ENCODE measurements at places on chromosomes 6 and 20.

GRCh38 chr20:9331707-9332435, 182.5 kb upstream of the LAMP5 start:
- no peak for DNase-seq

GRCh38 chr6:97294451-97294850, 11.4 kb upstream of the MMS22L start:
- no peak for DNase-seq

DNA sequence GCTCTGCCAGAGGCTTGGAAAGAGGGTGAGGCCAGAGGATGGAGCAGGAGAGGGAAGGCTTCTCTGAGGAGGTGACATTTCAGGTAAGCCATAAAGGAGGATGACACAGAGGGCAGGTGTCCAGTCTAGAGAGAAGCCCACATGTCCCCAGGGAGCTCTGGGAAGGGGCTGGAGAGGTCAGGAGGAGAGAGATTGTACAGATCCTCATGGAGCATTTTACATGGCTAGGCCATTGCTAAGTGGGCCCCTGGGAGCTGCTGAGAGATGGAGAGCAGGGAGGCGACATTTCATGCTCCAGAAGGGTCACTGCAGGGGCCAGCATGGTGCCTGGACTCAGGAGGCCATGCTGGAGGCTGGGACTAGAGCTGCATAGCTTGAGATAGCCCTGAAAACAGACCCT, 124.5 kb downstream of the TOX2 start:
- DNase-seq = no peak

DNA sequence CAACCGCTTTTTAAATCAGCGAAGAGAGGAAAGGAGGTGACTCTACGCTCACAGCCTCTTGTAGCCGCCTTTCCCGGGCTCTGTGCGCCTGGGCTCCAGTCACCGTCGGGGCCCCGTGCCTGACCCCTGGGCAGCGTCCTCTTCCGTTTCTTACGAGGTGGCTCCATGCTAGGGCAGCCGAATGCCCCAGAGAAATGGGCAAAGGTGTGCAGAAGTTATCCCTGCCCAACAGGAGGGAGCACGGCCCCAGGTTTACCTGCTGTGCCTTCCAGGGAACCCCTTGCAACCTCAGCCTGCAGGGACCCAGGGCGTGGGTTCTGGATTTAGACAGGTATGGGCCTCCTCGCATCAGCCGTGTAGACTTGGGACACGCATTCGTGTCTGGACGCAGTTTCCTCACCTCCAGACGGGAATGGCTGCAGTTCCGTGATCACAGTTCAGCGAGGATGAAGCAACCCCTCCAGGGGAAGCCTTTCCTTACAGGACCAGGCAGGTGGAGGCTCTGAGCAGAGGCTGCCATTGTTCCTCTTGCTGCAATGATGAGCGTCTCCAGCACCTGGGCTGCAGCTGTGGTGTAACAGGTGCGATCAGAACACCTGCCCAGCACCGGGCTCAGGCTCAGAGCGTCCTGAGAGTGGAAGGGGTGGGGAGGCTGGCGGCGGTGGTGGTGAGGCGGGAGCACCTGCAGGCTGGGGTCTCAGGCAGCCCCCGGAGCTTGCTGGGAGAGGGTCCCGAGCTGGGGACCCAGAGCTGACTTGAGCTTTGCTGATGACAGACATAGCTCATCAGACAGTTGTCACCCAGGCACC, 81.3 kb upstream of the BHLHE23 start:
- no peak for DNase-seq

- no peak for DNase-seq
Observed at GRCh38 chr20:44125332-44126127, 61.5 kb downstream of the JPH2 start.

GRCh38 chr6:162260027-162260426, 467.5 kb downstream of the PRKN start:
- no peak for DNase-seq

DNA sequence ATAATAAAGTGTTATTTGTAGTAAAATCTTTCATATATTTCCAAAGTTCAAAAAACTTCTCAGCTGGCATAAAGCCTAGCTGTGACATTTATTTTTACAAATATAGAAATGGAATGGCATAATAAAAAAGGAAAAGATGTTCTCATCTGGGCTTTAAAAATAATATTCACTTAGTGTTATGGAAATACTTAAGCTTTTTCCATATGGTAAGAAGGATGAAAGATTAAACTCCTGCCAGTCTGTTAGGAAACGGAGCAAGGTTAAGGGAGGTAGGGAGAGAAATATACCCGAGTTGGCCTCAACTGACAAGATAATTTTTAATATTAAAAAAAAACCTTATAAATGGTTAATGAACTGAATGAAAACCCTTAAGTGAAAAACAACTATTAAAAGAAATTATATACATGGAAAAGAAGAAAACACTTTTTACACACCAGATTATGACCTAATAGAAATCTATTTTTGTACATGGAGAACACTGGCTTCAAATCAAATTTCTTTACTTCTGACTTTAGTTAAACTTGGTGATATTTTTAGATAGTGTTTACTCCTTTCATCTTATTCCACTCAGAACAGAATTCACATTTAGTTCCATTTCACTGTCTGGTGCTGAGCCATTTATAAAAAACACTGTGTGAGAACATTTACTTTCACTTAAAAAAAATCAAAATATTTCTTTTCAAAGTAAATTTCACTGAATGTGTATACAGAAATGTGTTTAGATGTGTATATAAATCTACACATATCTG, 137.0 kb downstream of the DST start:
- no peak for DNase-seq

DNA sequence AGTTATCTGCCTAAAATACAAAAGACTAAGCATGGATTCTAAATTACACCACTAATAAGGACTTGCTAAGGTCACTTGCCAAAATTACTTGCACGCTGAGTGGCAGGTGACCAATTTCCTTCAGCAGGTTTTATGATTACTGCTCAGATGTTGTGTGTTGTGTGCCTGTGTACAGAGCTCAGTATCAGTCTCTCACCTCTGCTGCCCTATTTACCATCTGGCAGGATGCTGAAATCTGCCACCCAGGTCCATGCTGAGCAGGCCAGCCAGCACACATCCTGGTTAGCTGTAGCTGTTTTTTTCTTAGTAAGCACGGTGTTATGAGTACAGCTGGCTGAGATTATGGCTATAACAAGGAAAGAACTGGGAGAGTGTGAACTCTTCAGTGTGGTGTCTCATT, 34.0 kb downstream of the ELOVL4 start:
- no peak for DNase-seq

DNA sequence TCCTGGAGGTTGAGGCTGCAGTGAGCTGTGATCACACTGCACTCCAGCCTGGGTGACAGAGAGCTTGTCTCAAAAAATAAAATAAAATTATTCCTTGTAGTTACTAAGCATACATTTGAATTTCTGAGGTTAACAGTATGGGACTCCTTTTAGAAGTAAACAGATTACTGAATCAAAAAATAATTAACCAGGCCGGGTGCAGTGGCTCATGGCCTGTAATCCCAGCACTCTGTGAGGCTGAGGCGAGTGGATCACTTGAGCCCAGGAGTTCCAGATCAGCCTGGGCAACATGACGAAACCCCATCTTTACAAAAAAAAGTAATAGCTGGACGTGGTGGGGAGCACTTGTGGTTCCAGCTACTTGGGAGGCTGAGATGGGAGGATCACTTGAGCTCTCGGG, 22.1 kb upstream of the EEF1A1 start:
- DNase-seq = no peak

- no peak for DNase-seq
Observed at GRCh38 chr20:54208548-54209176, 775 bp downstream of the PFDN4 start.

DNA sequence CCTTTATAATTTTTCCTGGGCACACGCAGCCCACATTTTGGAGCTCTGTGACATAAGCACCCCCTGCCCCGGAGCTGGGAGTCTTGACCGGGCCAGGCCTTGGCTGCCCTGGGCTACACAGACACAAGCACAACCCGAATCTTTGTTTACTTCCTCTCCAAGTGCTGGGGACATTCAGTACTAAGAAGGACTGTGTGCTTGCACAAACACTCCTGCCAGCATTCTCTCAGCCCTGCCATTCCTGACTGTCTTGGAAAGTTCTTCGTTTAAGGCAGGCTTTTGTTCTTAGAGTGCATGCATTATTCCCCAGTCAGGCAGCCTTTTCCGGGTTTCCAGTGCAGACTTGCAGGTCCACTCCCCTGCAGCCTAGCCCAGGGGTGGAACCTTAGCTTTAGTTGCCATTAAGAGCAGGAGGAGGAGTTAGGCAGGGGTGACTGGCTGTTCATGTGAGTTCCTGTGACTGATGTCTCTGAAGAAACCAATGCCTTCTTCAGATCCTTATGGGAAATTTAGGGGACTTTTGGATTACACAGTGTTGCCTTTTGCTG, 28.6 kb downstream of the FOXO3 start:
- DNase-seq = no peak

DNA sequence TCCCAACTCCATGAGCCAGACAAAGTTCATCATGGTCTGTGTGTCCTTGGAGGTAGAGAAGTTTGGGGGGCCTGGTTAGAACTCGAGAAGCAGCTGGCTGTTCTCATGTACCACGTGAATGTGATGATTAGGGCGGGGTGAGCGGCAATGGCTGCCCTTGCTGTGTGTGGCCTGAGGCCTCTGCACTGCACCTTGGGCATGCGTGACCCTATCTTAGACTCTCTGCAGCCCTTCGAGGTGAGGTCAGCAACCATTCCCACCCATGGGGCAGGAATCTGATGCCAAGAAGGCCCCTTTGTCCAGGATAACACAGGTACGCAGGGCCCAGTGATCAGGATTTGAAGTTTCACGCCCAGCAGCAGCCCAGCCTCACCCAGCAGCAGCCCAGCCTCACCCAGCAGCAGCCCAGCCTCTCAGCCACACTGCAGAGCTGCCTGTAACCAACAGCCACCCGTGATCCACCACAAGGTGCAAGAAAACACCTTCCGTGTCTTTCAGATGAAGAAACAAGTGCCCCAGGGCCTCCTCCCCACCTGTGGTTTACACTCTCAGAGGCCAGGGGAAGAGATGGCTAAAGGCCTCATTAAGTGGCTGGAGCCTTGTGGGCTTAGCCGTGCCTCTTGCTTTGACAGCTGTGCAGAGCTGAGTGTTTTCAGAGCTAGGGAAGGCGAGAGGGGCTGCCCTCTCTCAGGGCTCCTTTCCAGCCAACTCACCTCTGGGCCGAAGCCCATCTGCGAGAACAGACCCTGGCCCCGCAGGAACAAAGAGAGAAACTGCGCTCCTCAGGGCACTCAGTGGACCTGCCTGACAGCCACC, 195.2 kb upstream of the CDH4 start:
- DNase-seq = no peak

DNA sequence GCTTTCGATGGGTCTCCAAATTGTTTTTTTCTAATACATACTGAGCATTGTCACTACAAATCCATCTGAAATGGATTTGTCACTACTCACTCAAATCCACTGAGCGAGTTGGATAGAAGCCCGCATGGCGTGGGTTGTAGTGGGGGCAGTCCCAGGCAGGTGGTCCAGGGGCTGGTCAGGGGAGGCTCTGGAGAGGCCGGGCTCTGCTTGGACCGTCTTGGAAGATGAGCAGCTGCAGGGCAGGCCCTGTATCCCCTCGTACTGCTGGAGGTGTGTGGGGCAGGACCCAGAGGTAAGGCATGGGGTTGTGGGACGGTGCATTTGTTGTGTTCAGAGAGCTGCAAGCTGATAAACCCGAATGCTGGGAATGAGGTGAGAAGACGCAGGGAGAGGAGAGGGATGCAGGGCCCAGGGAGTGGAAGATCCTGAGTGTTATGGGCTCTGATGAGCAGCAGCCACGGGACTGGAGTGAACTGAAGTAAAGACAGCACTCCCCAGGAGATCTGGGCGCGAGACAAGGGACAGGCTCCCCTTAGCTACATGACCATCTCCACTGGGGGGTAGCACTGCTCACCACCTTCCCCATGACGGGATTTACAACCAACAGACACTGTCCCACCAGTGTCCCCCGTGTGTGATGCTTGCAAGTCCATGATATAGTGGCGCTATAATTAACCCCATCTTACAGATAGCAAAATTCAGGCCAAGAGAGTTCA, 45.9 kb downstream of the PSMG4 start:
- no peak for DNase-seq

- DNase-seq = no peak
Observed at GRCh38 chr6:8079126-8079525, 14.9 kb upstream of the BLOC1S5 start.

DNA sequence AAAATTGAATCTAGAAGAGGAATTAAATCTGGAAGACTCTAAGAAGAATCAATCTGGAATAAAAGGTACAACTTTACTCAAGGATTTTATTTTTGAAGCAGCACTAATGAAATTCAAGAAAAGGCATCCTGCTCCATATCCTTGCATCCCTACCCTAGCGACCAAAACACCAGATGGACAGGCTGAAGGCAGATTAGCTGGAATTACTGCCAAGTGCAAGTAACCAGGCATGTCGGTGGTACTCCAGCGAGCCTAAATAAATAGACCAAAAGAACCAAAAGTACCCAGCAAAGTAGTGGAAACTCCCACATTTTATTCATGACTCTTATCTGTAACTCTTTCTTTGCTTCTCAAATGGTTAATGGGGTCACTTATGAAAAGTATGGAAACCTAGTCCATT, 21.0 kb downstream of the OPRM1 start:
- no peak for DNase-seq

- DNase-seq = no peak
Observed at GRCh38 chr6:57207141-57207540, 15.0 kb downstream of the RAB23 start.

GRCh38 chr6:76861403-76861802, 601.9 kb downstream of the HTR1B start:
- no peak for DNase-seq

DNA sequence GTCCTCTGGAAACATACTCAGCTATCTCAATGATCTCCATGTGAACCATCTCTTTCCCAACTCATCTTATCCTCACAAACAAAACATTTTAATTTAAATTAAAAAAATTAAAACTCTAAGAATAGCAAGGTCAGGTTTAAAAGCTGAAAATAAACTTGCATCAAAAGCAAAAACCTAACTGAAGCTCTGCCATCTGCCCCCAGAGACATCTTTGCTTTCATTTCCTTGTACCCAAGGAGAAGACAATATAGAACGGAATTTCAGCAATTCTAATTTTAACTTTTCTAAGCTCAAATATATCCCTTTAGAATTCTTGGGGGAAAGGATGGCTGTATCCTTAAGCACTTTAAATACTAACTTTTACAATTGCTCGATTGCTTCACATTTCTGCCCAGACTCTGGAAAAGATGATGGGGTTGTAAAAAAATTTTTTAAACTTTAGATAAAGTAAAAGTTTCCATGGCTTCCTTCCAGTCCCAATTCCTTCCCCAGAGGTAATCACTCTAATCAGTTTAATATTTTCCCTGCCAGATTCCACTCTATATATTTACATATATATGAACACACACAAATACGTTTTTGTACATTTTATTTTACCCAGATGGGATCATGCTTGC, 69.2 kb upstream of the SMIM29 start:
- no peak for DNase-seq

DNA sequence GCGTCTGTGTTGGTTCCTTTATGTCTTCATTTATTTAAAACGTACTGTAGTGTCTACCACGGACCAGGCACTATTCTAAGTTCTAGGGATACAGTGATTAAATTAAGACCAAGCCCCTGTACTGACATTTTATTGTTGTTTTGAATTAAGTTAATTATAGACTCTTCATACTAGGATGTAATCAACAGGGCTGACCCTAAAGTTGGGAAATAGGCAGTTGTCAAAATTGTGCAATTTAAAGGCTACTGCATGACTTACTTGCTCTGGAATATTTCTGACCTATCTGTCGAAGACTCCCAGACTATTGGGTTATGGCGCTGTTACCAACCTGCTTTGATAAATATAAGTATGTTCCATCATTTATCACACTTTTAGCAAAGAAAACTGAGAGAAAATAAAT, 6.7 kb downstream of the MYO6 start:
- no peak for DNase-seq

Data from activated T-cell treated with anti-CD3 and anti-CD28 coated beads for 1 hour (primary cell).